NCI-H1694 treated with DMSO at 0.1 percent for 48 hours (cell line): ENCODE measurements at places on chromosomes 7 and 10.

DNA sequence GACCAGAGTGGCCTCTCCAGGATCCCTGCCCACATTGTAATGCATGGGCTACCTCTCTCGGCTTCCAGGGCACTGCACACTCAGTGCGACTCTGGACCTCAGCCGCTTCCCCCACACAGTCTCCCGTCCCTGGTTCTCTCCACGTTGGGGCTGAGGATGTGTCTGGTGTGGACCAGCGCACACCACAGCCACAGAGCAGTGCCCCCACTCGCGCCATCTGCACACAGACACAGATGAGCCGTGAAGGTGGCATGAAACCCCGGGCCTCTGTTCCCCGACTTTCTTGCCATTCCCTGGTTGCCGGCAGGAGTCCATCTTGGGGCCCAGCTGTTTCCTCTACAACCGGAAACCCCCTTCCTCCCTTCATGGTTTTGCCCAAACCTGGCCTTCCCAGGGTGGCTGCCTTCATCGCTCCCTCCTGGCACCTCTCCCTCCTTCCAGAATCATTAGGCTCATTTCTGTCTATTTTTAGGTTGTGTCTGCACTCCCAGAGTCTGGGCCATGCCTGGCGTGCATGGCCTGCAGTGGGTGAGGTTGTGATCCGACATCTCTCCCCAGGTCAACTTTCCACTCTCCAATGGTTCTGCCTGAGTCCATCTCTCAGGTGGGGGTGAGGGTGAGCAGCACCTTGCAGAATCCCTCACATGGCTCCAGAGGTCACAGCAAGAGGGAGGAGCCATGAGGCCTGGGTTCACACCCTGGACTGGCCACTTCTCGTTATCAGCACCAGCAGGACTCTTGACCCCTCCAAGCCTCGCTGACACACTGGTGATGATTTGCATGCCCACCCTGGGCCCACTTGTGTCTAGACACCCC lies 10.1 kb downstream of the RASGEF1A start:
- DNase-seq: no peak

DNA sequence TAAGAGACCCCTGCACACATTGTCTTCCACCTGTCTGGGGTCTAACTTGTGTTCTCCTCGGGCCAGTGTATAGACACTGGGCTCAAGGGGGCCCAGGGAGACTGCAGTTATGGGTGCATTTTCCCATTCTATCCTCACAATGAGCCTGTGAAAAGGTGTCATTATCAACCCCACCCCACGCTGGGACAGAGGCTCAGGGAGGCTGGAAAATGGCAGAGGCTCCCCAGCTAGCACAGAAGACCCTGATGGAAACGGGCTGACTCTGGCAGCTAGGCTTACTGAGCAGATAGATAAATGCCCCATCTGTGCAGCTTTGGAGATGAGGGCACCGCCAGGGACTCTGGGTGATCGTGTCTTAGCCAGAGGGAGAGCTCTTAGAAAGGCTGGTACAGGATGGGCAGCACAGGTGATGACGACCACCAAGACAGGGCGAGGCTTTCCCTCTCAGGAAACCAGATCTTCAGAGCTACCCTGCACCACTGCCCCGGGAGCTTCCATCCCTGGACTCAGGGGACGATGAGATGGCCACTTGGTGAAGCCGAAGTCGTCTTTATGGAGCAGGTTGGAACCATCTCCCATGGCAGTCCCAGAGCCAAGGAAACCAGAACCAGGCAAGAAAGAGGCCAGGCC lies 58.2 kb upstream of the CHST15 start:
- DNase-seq: no peak

DNA sequence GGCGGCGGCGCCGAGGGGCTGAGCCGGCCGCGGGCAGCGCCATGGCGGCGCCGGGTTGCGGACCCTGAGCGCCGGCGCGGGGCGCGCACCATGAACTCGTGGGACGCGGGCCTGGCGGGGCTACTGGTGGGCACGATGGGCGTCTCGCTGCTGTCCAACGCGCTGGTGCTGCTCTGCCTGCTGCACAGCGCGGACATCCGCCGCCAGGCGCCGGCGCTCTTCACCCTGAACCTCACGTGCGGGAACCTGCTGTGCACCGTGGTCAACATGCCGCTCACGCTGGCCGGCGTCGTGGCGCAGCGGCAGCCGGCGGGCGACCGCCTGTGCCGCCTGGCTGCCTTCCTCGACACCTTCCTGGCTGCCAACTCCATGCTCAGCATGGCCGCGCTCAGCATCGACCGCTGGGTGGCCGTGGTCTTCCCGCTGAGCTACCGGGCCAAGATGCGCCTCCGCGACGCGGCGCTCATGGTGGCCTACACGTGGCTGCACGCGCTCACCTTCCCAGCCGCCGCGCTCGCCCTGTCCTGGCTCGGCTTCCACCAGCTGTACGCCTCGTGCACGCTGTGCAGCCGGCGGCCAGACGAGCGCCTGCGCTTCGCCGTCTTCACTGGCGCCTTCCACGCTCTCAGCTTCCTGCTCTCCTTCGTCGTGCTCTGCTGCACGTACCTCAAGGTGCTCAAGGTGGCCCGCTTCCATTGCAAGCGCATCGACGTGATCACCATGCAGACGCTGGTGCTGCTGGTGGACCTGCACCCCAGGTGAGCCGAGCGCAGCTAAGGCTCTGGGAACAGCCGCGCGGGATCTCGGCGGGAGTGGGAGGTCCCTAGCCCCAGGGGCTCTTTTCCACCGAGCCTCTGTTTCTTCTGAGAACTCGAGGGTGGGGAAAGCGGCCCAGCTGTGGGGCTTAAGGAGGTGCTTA lies at the start of gene GPR26:
Gene GPR26, plus strand, starts transcription at position 38 of the 919 bp plus-strand sequence. Its CDS starts 53 bp downstream, at position 91.
- no peak for DNase-seq

DNA sequence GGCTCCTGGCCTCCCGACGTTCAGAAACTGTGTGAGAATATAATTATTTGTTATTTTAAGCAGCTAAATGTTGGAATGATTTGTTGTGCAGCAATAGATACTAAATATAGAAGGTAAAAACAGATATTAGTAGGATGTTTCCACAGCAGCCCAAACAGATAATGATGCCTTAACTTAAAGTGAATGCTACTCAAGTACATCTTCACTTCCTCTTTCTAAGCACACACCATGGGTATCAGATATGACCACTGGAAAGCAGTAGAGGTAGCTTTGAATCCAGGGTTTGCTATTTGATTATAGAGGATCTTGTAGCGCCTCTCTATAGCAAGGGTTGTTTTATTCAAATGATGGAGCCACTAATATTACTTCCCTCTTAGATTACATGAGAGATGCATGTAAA lies 38.2 kb upstream of the BET1 start:
- no peak for DNase-seq

- DNase-seq: no peak
Observed at GRCh38 chr7:1460821-1461645, 1.8 kb upstream of the MICALL2 start.

DNA sequence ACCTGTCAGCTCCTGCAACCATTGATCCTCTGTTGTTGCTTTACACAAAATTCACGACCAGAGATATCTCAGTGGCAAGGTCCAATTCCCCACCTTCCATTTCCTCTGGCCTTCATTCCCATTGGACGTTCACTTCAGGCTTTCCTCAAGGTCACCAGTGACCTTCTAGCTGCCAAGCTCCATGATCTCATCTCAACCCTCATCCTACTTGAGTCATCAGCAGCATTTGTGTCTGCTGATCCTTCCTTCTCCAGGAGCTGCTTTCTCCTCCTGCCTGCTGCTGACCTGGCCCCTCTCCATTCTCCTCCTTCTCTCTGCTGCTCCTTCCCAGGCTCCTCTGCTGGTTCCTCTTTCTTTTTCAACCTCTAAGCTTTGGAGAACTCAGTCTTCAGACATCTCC lies 66.2 kb upstream of the C10orf90 start:
- DNase-seq: no peak

DNA sequence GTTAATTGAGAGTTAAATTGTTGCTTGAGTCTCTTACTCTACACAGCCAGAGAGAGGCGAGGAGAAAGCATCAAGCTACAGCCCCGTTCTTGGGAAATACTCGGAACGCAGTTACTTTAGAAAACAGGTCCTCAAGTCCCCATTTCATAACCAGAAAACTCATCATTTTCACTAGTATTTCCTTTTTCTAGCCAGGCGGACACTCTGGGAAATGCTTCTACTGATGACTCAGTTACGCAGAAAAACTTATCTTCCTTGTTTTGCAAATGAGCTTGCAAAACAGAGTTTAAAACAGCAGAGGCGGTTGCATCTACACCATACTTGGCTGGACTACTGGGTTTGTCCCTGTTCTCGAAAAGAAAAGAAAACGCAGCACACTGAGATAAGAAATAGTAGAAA lies 111.4 kb upstream of the FGFR2 start:
- DNase-seq: no peak

- DNase-seq: no peak
Observed at GRCh38 chr7:6165075-6165474, 107.3 kb downstream of the CYTH3 start.

DNA sequence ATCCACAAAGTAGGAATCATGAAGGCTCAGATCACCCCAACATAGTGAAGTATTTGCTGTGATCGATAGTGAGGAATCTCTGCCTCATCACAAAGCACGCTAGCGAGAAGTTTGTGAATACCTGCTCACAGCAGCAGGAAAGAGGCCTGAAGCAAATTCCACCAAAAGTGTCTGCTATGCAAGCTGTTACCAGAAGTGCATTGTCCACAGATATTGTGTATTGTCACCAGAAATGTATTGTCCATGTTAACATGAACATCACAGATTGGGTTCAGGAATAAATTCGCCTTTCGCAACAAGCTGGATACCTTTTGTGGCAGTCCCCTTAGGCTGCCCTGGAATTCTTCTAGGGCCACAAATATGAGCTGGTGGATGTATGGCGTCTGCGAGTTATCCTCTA lies 127.9 kb downstream of the MARCHF5 start:
- DNase-seq: no peak

- DNase-seq: no peak
Observed at GRCh38 chr7:116195451-116195850, 14.9 kb upstream of the TES start.
